ENCODE measurements at places on chromosomes 11 and 22. TPM values are rescaled to one million over a fixed set of nuclear protein-coding genes. Genes with fewer than 3 reads are reported as not detected.

Gene ADM2
- 3.7 TPM for total RNA-seq

Gene VPREB1
- total RNA-seq = not detected

Gene CDC45
- 0.26 TPM for total RNA-seq

Gene PARVG
- total RNA-seq = not detected
